Iris pigment epithelial cell (primary cell): ENCODE measurements at places on chromosomes 6 and 20.

- no peak for DNase-seq
These were observed 970.5 kb upstream of the SLC35B3 start for GRCh38 chr6:9405825-9406224.

DNA sequence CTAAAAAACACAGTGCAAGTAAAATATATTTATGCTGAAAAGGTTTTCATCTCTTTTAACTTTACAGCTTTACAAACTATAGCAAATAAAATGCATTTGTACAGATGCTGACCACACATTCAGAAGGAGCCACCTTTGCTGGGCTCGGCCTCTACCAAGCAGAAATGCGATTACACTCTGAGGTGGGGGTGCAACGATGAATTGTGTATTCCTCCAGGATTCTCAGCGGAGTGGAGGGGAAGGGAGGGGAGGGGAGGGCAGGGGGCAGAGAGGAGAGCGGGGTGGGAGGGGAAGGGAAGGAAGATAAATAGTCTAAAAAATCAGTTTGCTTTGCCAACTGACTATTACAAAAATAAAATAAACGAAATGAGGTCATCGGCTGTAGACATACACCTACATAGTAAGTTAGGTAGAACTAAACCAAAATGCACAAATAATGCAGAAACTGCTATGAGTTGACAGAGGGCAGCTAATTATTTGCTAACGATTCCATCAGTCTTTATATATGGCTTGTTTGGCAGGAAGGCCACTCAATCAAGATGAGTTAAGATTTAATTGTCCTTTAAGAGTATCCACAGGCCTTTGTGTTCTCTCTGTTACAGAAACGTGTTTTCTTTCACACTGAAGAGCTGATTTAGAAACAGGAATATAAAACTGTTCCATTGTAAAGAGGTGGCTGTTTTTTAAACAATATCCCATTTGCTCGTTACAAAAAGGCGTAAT lies 90.1 kb downstream of the TAF4 start:
- no peak for DNase-seq

- peak; percentile 63 for DNase-seq
These were observed 11.6 kb upstream of the CD164 start for GRCh38 chr6:109393886-109394281.

DNA sequence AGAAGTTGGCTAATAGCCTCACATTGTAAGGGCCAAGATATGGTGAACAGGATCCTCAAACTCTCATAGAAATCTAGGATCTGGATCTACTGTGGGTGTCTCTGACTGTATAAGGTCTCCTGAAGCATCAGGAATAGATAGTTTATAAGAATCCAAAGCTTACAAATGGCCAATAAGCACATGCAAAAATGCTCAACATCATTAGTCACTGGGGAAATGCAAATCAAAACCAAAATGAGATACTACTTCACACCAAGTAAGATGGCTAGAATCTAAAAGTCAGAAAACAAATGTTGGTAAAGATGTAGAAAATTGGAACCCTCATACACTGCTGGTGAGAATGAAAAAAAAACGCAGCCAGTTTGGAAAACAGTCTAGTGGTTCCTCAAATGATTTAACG lies 14.3 kb upstream of the RNF182 start:
- no peak for DNase-seq

- no peak for DNase-seq
These were observed 2.2 kb upstream of the OLIG3 start for GRCh38 chr6:137496368-137496767.
